ENCODE measurements at places on chromosomes 12 and 14. TPM values are rescaled to one million over a fixed set of nuclear protein-coding genes. Genes with fewer than 3 reads are reported as not detected.

Gene REM2
- total RNA-seq: 2.4 TPM

Gene CORO1C
- 171 TPM for total RNA-seq

Gene YARS2
- 24.1 TPM for total RNA-seq

Gene STYK1
- total RNA-seq: 2.9 TPM

Gene RD3L
- not detected for total RNA-seq

Gene MMP14
- 6.9 TPM for total RNA-seq

Gene DPY19L2
- 36.3 TPM for total RNA-seq

Gene NEDD8
- total RNA-seq: 62.8 TPM

Gene DDIT3
- 4.9 TPM for total RNA-seq

Gene RAD9B
- 1.2 TPM for total RNA-seq

Gene IKBIP
- 9.4 TPM for total RNA-seq

Gene GTF2A1
- 63.2 TPM for total RNA-seq

Gene NID2
- total RNA-seq: 8.2 TPM

Gene GPRC5A
- under 0.01 TPM for total RNA-seq

Gene KRT77
- not detected for total RNA-seq

Gene ARHGAP9
- total RNA-seq: 1.2 TPM

Gene SERPINA12
- not detected for total RNA-seq

Gene KLHL33
- total RNA-seq: under 0.01 TPM

Gene JAG2
- total RNA-seq: 21.2 TPM

Gene C12orf50
- not detected for total RNA-seq

Gene CMA1
- total RNA-seq: not detected

Gene FGF6
- total RNA-seq: not detected

Gene CYP27B1
- not detected for total RNA-seq

Gene NOXRED1
- 1.2 TPM for total RNA-seq

Gene RTL1
- total RNA-seq: not detected

Gene ZFHX2
- total RNA-seq: 1.2 TPM

Gene BCL2L2
- total RNA-seq: 10.6 TPM

Gene SMCO2
- not detected for total RNA-seq

Gene TNFAIP2
- 11.8 TPM for total RNA-seq

Gene LIN7A
- total RNA-seq: 44.4 TPM

Gene NOVA1
- total RNA-seq: 34.6 TPM

Gene PTHLH
- not detected for total RNA-seq

Gene PLCZ1
- total RNA-seq: not detected

Gene KRT75
- total RNA-seq: not detected

All from frontal cortex (tissue), 4 donors.